Fibroblast of lung (primary cell): ENCODE measurements at places on chromosomes 2 and 18. TPM values are rescaled to one million over a fixed set of nuclear protein-coding genes. Genes with fewer than 3 reads are reported as not detected.

TUBA4B gene
- total RNA-seq = not detected in 2 replicates

UGT1A7 gene
- total RNA-seq = not detected in 2 replicates

PAIP2B gene
- total RNA-seq = 1.2 and 1.5 TPM in 2 replicates

LINC00305 gene
- total RNA-seq = not detected in 2 replicates

DNA sequence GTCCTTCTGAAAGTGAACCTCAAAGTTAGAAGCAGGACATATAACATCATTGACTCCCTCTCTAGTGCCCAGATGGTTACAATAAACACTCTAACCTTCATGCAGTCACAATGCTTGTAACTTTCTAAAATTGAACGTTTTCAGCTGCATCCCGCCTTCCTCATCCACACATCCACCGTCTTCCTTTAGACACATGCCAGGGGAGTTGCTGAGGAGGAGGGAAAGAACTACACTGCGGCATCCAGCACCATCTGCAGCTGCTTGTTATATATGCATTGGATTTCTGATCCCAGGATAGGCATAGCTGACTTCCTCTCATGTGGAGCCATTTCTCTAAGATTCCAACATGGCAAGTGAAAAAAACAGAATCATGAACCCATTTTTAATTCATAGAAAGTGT is 96.8 kb downstream of the FBXO15 start:
- H3K4me3 ChIP-seq = no peak overlapping the region
- no peak for DNase-seq
- no peaks in the 10 kb centered on the region for H3K4me1 ChIP-seq
- no peaks in the 10 kb centered on the region for H3K27me3 ChIP-seq
- no peak overlapping the region for H3K27ac ChIP-seq
- no peaks in the 10 kb centered on the region for H3K36me3 ChIP-seq

- H3K27ac ChIP-seq = no peak overlapping the region
- no peak for DNase-seq
- no peak overlapping the region for H3K4me3 ChIP-seq
- no peaks in the 10 kb centered on the region for H3K27me3 ChIP-seq
- no peaks in the 10 kb centered on the region for H3K36me3 ChIP-seq
- H3K4me1 ChIP-seq = no peaks in the 10 kb centered on the region
These were observed 42.6 kb upstream of the CDH20 start for GRCh38 chr18:61290616-61291015.

DNA sequence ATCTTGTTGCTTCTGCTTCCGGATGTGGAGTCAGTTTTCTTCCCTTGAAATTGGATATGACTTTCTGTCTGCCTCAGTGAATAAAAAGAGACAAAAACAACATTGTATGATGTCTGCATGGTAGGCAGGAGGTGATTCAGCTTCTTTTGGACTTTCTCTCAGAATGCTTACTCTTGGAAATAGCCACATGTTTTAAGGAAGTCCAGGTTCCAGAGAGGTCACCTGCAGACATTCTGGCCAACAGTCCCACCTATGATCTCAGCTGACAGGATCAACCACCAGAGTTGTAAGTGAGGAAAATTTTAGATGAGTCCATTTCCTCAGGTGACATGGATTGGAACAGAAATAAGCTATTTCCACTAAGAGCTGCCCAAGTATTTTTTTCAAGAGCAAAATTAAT is 508.7 kb upstream of the FAM98A start:
- H3K4me3 ChIP-seq = no peak overlapping the region
- no peaks in the 10 kb centered on the region for H3K4me1 ChIP-seq
- H3K27me3 ChIP-seq = no peaks in the 10 kb centered on the region
- peak; percentile 2 for DNase-seq
- no peak overlapping the region for H3K27ac ChIP-seq
- no peaks in the 10 kb centered on the region for H3K36me3 ChIP-seq

GRCh38 chr2:144730711-144731110 is 210.8 kb upstream of the ZEB2 start:
- H3K36me3 ChIP-seq = no peaks in the 10 kb centered on the region
- H3K27ac ChIP-seq = no peak overlapping the region
- H3K4me1 ChIP-seq = no peaks in the 10 kb centered on the region
- no peak overlapping the region for H3K4me3 ChIP-seq

DNA sequence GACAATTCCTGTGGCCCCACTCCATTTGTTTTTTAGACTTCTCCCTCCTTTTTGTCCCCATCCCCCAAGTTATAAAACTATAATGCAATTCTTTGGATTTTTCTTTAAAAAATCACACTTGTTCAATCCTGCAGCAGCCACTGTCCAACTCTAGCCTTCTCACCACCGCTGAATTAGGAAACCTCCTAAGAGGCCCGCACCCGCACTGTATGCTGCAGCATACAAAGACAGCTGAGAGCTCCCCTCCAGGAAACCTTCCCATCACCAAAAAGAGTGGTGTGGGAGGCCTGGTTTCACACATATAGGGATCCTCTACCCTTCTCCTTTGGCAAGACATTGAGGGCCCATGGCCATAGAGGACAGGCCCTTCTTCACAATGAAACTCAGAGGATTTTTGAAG is 2.9 kb downstream of the PCGF1 start:
- no peaks in the 10 kb centered on the region for H3K27me3 ChIP-seq
- H3K36me3 ChIP-seq = peaks cover 4% of the 10 kb centered on the region
- DNase-seq = no peak
- H3K4me3 ChIP-seq = peak overlapping the region; percentile 45
- no peak overlapping the region for H3K27ac ChIP-seq

- no peak for DNase-seq
- no peaks in the 10 kb centered on the region for H3K36me3 ChIP-seq
- no peak overlapping the region for H3K27ac ChIP-seq
- no peaks in the 10 kb centered on the region for H3K4me1 ChIP-seq
- H3K4me3 ChIP-seq = no peak overlapping the region
These were observed 491.0 kb upstream of the KLHL29 start for GRCh38 chr2:22893761-22894517.

DNA sequence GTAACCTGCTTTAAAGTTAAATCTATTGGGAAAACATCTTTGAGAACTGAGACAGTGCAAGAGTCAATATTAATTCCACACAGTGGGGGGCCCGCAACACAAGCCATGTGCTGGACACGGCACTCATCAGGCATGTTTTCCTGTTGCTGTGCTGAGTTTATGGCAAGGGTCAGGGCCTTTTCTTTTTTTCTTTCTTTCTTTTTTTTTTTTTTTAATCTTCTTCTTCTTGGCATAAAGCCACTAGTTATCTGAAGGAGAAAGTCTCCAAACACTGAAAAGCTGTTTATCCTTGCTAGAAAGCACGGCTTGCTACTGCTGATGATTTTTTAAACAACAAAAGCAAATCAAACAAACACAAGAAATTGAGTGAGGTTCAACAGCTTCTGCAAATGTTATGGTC is 252.1 kb downstream of the ZNF521 start:
- H3K27me3 ChIP-seq = no peaks in the 10 kb centered on the region
- H3K36me3 ChIP-seq = peaks cover 1% of the 10 kb centered on the region
- no peak overlapping the region for H3K4me3 ChIP-seq
- H3K4me1 ChIP-seq = peaks cover 13% of the 10 kb centered on the region
